ENCODE measurements at places on chromosomes 7 and 10. TPM values are rescaled to one million over a fixed set of nuclear protein-coding genes. Genes with fewer than 3 reads are reported as not detected.

DNA sequence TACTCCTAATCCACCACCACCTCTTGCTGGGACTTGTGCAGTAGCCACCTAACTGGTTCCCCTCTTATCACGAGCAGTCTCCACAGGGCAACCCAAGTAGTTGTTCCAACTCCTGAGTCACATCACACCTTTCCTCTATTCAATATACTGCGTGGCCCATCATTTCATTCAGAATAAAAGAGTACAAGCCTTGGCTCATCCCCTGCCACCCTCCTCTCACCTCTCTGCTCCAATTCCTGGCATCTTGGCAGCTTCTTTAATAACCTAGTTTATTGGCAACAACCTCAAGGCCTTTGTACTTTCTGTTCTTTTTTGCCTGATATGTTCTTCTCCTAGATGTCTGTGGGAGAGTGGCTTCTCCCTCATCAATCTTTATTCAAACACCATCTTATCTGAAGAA, 199.4 kb downstream of the KIAA1217 start:
- no peak for DNase-seq

DNA sequence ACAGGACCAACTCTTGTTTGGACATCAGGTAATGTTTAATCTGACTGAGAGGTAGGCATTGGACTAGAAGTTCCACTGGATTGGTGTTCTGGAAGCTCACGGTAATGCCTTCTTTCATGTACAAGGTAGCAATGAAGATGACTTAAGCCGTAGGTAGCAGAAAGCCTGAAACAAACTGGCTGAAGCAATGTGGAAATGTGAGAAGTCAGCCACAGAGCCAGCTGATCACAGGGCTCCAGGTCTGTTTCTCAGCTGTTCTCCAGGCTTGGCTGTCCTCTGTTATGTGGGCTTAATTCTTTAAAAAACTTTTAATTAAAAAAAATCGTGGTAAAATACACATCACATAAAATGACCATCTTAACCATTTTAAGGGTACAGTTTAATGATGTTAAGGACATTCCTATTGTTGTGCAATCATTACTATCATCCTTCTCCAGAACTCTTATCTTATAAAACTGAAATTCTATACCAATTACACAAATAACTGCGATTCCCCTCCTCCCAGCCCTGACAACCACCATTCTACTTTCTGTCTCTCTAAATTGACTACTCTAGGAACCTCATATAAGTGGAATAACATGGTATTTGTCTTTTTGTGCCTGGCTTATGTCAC, 101.4 kb upstream of the ZNF32 start:
- DNase-seq, result no peak

- no peak for DNase-seq
These were observed 81.4 kb upstream of the IL6 start for GRCh38 chr7:22645418-22646181.

GRCh38 chr7:101140339-101140699, 13.4 kb downstream of the SERPINE1 start:
- no peak for DNase-seq

- DNase-seq, result no peak
These were observed 3.7 kb downstream of the PARD3 start for GRCh38 chr10:34811126-34811967.

DNA sequence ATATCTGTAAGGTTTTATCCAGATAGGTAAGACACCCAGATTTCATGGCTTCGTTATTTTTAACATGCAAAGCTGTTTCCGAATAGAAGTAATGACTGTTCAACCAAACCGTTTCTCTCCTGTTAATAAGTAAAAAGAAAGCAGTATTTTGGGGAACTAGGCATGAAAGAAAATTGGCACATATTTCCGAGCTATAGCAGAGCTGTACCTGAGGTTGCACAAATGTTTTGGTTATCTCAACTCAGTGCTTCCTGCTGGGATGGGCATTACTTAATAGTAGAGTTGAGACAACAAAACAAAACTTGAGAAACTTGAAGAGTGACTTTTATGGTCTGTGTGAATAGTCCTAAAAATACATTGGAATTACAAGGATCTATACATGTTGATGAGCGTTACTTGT, 564.3 kb upstream of the SORCS1 start:
- no peak for DNase-seq

DNA sequence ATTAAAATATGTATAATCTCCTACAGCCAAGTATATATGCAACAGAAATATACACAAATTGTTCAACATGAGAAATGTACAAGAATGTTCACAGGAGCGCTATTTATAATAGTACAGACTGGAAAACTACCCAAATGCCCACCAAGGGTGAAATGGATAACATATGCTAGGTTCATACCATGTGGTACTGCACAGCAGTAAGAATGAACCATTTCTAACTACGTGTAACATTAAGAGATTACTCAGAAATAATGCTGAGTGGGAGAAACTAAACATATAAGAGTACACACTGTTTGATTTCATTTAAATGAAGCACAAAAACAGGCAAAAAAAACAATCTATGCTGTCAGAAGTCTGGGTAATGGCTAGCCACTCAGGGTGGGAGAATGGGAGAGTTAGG, 45.8 kb downstream of the RNLS start:
- no peak for DNase-seq

The GBX1 gene
- 0.41 TPM for total RNA-seq

The AGBL3 gene
- 1.3 TPM for total RNA-seq

The CAV2 gene
- 105 TPM for total RNA-seq

The PPP1R17 gene
- total RNA-seq, result not detected

The PRR15 gene
- not detected for total RNA-seq
